ENCODE measurements at places on chromosomes 3 and 15.

GRCh38 chr15:96358001-96358801, 27.7 kb downstream of the NR2F2 start:
- no peak for DNase-seq

- DNase-seq = no peak
These were observed 26.2 kb downstream of the LRRFIP2 start for GRCh38 chr3:37148208-37148607.

- DNase-seq = no peak
These were observed 375.1 kb downstream of the FOXP1 start for GRCh38 chr3:71208211-71209095.

DNA sequence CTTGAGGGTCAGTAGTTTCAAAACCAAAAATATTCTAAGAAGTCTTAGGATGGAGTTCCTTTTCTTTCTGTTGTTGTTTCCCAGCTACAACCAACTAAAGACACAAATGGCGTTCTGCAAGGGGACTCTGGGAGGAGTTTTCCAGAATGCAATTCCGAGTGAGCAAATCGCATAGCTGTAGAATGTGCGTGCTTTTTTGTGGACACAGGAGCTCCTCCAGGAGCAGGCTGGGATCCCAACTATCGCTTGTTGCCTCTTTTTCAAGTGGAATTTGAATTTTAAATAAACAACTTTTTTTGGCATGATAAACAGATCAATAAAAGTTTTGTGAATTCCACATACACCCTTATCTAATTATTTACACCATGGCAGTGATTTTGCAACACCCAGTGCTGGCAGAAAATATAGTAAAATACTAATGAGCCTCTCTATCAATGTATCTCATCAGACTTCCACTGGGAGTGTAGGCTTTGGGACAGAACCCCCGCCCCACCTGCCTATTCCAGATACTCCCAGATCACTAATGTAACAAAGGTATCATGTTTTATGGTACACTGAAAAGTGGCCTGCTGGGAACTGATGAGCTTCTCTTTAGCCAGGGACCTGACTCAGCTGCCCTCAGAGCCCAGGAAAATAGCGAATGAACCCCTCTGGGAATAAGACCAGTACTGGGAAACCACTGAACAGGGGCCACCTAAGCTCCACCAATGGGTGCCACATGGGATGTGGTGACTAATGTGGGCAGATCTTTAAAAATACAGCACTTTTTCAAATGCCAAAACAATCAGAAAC, 66.4 kb downstream of the LMCD1 start:
- DNase-seq = no peak

- no peak for DNase-seq
These were observed 51.5 kb upstream of the SLCO3A1 start for GRCh38 chr15:91801836-91802534.

DNA sequence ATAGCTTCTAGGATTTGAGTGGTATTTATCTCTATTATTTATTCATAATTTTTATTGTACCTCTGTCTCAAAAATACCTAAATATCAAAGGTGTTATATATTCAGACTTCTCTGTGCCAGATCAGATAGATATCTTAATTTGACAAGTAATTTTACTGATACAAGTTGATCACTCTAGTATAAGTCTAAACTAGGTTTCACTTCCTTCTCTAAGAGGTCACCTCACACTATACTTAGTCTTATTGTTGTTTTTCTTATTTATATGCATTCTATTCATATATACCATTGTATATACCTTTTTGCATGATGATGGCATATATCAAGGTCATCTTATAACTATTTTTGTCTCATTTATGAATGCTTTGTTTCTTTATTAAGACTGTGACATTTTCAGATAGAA, 26.4 kb upstream of the HGD start:
- no peak for DNase-seq
